Muscle of leg (tissue), 16 donors: ENCODE measurements at places on chromosomes 12 and 14.
A peak's percentile ranks its signal among the peaks of the same experiment; 100 is the strongest.

- peak; percentile 93 for DNase-seq
These were observed 22.4 kb downstream of the CALM1 start for GRCh38 chr14:90419200-90419599.

DNA sequence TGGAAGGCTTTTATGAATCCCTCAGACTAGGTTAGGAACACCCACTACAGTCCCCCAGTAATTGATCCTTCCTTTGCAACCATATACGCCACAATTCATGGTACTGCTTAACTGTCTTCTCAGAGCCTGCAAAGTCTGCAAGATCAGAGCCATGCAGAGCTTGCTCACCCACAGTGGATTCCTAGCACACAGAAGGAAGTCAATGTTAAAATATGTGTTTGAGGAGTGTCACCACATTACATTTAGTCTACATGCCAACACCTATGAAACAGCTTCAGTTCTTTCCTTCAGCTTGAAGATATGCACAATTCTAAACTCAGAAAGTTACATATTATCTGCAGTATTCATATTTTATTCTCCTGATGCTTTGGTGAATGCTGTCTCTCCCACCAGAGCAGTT, 138.5 kb downstream of the NDUFA12 start:
- no peak for DNase-seq

GRCh38 chr12:32603858-32604257, 75.2 kb upstream of the DNM1L start:
- DNase-seq, result peak; percentile 25

DNA sequence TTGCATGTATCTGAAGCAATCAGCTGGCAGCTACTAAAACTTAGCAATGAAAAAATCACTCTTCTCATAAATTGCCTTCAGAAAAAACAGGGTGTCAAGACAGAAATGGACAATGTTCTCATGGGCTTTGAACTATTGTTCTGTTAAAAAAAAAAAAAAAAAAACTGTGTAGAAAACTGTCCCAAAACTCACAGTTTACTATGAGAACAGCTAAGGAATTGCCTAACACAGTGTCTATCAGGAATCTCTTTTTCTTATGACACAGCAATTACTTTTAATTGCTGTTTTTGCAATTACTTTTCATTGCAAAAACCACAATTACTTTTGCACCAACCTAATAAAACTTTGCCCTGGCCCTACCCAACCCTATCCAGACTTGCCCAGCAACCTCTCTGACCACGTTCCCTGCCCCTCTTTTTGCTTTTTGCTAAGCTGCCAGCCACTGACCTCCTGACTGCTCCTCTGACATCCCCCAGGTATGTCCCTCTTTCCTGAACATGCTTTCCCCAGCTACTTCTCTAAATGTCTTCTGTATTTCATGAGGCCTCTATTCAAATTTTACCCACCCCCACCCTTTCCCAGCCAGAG, 68.0 kb upstream of the SLCO1C1 start:
- DNase-seq, result no peak

- no peak for DNase-seq
These were observed 1.8 kb downstream of the MARCHF9 start for GRCh38 chr12:57756406-57757341.

DNA sequence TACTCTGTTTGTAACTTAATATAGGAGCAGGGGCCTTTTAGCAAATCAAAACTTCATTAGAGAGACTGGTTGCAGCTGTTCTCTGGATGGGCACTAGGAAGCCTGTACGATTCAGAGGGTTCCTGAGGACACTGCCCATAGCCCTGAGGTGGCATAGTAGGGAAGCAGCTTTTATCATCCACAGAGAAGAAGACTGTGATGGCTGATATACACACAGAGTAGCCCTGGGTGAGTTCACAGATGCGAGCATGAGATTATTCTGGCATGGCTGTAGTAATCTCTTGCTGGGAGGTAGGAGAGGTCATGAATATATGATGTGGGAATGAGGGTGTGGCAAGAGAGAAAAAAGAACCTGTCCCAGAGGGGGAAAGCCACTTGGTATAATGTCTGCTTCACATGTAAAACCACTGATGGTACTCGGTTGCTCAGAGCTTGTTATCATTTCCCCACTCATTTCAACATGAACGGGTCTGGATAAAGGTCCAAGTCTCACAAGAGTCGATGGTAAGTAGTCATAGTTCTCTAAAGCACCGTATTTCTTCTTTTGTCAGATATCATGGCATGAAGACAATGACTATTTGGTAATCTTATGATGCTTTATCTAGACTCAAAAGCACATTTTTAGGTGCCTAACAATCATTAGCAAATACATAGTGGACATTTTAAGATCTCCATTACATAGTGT, 52.0 kb downstream of the PEBP1 start:
- DNase-seq, result peak; percentile 35

DNA sequence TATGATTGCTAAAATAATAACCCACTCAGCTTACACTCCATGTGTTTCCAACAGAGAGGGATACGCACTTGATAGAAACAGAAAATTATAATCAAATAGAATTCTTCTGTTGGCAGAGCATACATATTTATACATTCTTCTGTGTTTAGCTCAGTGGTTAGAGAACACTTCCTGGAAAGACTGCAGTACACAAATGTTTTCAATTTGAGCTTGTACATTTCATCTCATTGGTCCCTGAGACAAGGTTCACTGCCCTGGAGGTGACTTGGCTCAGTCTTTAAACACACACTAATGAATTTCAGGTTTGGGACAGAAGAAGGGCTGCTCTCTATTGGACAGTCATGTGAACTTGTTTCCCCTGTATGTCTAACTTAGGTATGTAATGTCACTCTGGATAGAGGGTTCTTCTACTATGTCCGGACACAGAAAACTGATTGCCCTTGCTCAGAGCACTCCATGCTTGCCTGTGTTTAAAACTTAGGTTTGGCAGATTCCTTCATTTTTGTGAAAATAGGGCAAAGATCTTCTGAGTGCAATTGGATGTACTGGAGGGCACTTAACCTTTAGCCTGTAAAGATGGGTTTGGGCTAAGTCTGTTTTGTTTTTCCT, 22.9 kb downstream of the PROX2 start:
- DNase-seq, result peak; percentile 82

DNA sequence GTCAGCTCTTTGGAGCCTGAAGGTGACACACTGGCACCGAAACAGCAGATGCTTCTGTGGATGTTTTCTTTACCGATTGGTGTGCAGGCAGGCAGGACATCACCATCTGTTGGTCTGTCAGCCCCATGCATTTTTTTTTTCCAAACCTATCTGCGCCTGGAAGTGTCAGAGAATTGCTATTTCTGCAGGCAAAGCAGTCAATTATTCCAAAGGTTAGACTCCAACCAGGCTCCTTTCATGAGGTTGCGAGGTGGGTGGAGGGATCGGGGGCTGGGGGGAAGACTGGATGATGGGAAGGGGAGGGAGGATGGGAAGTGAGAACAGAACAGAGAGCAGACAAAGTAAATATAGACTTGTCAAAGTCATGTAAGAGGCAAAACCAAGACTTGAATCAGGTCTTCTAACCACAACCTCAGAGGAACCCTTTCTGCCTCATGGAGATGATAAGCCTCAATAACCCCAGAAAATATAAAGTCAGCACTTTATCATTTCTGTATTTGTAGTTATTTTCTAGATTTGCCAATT, 117.7 kb downstream of the OTOGL start:
- no peak for DNase-seq

DNA sequence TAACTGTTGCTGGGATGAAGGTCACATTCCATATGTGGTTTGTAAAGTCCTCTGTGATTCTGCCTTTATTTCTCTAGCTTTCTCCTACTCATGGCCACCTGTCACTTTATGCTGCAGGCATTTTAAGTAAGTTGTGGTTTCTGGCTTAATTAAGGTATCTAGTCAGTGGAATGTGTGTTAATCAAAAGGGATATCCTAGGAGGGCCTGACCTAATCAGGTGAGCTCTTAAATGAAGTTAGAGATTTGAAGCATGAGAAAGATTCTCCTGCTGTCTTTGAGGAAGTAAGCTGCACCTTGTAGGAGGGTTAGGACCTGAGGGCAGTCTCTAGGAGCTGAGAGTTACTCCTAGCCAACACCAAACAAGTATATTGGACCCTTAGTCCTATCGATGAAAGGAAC, 90.3 kb downstream of the ETNK1 start:
- no peak for DNase-seq

GRCh38 chr12:97680751-97681150, 218.1 kb downstream of the RMST start:
- no peak for DNase-seq

DNA sequence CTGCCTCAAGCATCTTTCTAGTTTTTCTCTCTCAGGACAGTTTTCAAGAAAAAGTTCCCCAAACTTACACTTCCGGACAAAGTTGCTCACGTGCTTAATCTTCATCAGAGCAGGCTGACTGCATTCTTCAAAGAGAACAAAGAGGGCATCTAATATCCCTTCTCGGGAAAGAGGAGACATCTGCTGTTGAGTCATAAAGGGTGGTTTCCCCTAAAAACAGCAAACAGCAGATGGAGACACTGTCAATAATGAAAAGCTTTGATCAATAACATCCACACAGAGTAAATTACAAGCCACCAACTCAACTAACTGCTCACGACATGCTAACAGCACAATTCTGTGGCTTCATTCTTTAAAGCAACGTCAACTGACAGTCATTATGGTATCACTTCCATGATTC, 8.1 kb downstream of the CIT start:
- DNase-seq, result no peak

DNA sequence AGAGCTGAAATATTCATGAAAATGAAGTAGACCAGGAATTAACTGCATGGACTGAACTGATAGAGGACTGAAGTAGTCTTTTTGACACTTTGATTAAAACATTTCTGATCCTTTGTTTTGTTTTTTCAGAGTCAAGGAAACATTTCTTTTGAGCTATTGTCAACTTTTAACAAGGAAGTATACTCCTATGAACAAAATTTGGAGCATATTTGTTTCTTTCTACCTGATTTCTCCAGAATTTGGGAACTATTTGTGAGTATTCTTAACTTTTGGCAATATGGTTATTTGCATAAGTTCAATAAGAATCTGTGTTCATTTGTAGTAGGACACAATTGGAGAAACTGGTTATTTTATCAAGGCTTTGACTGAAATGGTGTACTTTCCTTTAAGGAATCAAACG, 71.3 kb upstream of the HECTD1 start:
- DNase-seq, result no peak
